ENCODE measurements at places on chromosomes 2 and 18.

DNA sequence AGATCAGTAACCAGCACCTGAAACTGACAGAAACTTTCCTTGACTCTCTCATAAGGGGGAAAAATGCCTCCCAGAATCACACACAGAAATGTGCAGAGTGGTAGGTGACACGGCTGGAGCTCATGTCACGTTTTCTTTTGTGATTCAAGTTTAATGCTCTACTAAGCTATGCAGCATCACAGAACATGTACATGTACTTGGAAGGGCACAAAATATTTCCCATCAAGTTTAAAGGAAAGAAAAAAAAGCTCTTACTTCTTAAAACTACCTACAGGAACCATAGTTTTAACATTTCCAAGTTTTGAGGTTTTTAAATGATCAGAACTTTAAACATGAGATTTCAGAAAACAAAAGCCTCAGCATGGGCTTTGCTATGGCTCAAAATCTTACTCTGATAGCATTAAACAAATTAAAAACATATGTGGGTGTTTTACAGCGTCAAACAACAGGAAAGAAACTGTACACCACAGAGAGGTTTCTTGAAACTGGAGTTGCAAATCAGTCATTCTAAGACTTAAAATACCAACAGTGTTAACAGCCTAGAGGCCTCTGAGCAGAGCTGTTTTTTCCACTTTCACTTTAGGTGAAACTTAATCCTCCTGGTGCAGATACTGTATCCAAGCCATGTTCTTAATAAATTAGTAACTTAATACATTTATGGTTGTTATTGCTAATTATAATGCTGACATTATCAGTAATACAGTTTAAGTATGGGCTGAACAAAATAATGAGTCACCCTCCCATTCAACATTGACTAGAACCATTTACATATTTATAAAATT lies 30.1 kb downstream of the MBP start:
- no peak for DNase-seq

GRCh38 chr2:238461051-238461450 lies 34.3 kb downstream of the ASB1 start:
- DNase-seq, result no peak

GRCh38 chr2:151827564-151828142 lies 568 bp downstream of the ARL5A start:
- DNase-seq, result peak; percentile 2

- no peak for DNase-seq
These were observed 30.1 kb downstream of the HRH4 start for GRCh38 chr18:24490539-24490938.

GRCh38 chr2:32719933-32720716 lies 92.3 kb downstream of the TTC27 start:
- no peak for DNase-seq

DNA sequence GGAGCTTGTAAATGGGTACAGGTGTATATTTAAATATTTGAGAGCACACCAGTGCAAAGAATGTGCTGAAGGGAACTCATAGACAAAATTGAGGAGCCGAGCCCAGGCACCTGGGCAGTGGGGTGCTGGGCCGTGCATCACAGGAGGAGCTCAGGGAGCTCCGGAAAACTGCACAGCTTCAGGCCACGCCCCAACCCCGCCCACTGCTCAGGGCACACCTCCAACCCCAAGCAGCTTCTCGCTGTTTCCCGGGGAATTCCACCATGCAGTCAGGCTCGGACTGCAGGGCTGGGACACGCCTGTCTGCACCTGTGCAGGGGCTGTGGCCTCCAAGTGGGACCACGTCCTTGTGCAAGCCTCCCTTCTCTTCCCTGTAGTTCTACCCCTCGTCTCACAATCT lies 243.0 kb downstream of the HDAC4 start:
- DNase-seq, result no peak

DNA sequence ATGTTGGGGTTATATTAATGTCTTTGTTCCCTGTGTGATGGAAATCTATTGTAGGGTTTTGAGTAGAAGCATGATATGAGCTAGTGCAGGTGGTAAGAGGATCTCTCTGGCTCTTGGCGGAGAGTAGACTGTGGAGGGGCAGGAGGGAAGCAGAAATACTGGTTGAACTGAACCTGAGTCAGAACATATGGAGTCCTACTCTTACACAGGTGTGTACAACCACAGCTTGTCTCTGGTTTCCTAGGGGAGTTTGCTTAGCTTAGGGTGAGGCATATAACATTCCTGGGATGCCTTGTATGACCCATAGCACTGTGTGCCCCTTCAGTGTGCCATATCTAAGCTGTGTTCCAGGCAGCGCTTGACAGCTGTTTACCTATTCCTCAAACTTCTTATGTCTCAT lies 97.3 kb upstream of the GCFC2 start:
- DNase-seq, result no peak

DNA sequence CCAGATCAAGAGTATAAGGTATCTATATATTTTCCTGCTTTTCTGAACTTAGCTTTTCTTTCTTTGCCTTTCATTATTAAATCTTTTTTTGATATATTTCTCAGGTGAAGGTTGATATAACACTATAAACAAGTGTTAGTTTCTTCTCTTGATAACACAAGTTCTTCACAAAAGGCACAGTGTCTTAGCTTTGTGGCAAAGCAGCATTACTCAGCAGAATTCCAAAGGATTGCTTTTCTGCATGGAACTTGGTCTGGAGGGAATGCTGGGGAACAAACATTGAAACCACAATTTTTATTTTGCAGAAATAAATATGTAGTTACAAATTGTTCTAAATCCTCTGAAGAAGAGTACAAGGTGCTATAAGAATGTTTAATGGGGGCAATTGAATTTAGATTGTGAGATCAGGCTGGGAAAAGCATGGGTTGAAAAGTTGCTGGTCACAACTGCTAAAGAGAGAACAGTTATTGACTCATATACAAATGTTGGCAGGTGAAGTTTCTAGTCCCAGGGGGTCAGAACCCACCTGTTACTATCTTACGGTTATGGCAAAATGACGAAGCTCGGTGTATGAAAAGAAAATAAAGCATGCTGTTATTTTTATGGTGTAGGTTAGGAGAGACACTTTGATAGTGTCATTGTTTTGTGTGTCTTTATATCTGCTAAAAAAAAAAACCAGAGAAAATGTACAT lies 68.2 kb downstream of the UBR3 start:
- DNase-seq, result no peak

DNA sequence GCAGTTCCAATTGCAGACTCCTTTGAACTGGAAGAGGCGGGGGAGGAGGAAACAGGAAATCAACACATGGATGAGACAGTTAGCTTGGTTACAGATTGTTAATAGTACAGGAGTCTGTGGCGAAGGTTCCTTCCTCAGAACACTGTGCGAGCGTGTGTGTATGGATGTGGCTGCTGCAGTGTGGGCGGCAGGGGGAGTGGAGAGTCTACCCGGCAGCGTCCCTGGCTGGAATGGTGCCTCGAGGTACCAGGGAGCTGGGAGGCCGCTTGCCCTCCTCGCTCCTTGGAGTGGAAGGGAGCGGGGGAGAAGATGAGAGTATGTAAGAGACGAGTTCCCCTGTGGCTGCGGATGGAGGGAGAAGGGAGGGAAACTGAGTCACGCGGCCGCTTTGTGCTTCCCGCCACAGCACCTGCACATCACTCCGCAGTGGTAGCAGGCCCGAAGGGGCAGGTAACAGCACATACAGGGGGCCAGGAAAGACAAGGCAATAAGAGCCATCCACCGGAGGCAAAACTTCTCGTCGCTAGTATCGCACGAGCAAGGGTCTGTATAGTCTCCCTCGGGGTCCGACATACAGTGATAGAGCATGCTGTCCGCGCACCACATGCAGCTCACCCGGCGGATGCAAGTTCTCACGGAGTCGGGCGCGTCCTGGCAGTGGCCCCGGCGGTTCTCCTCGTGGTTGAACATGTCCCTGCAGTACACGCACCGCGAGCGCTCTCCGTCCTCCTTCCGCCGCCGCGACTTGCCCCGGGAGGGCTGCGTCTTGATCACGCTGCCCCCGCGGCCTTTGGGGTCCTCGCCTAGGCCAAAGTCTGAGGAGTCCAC lies 85.7 kb downstream of the ACTR2 start:
- DNase-seq, result no peak

DNA sequence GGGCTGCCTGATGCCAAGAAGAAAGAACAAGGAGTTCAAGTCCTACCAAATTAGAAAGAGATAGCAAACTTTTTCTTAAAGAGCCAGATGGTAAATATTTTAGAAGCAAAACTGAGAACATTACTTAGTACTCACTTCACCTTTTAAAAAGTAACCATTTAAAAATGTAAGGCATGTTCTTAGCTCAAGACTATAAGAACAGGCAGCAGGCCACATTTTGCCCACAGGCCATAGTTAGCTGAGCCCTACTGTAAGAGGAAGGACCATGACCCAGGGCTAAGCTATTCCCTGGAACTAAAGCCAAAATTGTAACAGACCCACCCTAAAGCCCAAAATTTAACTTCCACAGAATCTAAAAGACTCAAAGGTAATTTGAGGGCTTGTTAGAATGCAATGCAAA lies 31.3 kb downstream of the USP40 start:
- no peak for DNase-seq

DNA sequence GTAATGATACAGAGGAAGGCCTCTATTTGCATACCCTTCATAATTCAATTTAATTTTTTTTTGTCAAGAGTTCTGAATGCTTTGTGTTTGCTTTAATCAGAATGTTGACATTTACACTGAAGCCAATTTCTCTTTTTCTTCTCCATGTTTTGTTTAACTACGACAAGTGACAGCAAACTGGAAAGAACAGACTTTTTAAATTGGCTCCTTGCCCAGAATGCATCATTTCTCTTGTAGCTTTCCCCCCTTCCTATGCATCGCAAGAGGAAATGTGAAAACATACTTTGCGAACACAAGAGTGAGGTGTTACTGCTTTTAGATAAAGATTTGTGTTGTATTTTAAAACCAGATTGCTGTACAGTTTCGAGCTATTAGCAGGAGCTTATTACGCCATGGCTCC lies 955.2 kb upstream of the CELF4 start:
- no peak for DNase-seq

- no peak for DNase-seq
These were observed 15.7 kb upstream of the PIK3C3 start for GRCh38 chr18:41939326-41939725.

GRCh38 chr18:41690332-41691127 lies 264.5 kb upstream of the PIK3C3 start:
- no peak for DNase-seq

- no peak for DNase-seq
These were observed 2.9 kb upstream of the B4GALT6 start for GRCh38 chr18:31686986-31687928.

- no peak for DNase-seq
These were observed 3.8 kb upstream of the UXS1 start for GRCh38 chr2:106197878-106198277.

GRCh38 chr2:53519918-53520841 lies 247.4 kb upstream of the CHAC2 start:
- DNase-seq, result no peak

- peak; percentile 54 for DNase-seq
These were observed 22.8 kb downstream of the ZSCAN30 start for GRCh38 chr18:35267161-35267651.

GRCh38 chr2:229578052-229578846 lies 136.1 kb downstream of the DNER start:
- DNase-seq, result no peak

GRCh38 chr2:38214209-38214717 lies 138.3 kb upstream of the CYP1B1 start:
- no peak for DNase-seq

- DNase-seq, result peak; percentile 21
These were observed 273.0 kb upstream of the ID2 start for GRCh38 chr2:8408560-8409460.

- DNase-seq, result no peak
These were observed 28.4 kb downstream of the HNRNPLL start for GRCh38 chr2:38574278-38574677.

DNA sequence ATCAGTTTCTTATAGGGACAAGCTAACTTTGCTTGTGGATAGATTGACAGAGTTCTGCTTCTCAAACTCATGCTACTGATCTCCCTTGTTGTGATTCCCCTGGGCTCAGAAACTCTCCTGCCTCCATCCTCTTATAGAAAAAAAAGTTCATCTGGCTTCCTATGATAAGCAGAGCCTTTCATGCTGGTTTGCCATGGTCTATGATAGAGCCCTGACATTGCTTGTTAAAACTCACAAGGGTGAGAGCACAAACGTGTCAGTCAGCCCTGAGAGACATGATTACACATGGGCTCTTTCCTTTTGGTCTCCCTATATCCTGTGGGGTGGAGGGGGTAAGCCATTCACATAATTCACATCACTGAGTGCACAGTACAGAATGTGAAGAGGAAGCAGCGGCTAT lies 121.8 kb downstream of the TDRD15 start:
- DNase-seq, result no peak

DNA sequence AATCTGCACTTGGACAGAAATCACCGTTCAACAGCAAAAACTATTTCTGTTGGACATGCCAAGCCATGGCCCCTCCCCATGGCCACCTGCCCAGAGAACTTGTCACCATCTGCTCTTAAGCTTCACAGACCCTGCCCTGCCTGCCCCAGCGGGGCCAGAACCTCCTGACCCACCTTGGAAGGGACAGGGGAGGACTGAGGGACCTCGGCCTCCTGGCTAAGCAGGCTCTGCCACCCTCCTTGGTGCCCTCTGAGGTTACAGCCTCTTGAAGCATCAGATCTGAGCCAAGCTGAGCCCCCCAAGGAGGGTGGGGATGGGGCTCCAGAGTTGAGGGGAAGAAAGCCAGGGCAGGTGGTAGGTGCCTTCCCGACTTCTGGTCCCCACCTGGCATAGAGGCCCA lies 6.5 kb downstream of the TEX261 start:
- DNase-seq, result no peak

- no peak for DNase-seq
These were observed 94.7 kb upstream of the CWC22 start for GRCh38 chr2:180101846-180102245.

GRCh38 chr2:155502766-155503165 lies 804.3 kb downstream of the KCNJ3 start:
- no peak for DNase-seq

GRCh38 chr18:49814147-49814499 lies 790 bp upstream of the ACAA2 start:
- DNase-seq, result peak; percentile 62
